CD4-positive, alpha-beta T cell treated with Interleukin-4 for 1 hour (primary cell): ENCODE measurements at places on chromosomes 5 and 9.

- DNase-seq = no peak
These were observed 316.2 kb downstream of the ARL15 start for GRCh38 chr5:53994148-53994547.

- no peak for DNase-seq
These were observed 404.1 kb downstream of the PTPRD start for GRCh38 chr9:10208691-10209069.

DNA sequence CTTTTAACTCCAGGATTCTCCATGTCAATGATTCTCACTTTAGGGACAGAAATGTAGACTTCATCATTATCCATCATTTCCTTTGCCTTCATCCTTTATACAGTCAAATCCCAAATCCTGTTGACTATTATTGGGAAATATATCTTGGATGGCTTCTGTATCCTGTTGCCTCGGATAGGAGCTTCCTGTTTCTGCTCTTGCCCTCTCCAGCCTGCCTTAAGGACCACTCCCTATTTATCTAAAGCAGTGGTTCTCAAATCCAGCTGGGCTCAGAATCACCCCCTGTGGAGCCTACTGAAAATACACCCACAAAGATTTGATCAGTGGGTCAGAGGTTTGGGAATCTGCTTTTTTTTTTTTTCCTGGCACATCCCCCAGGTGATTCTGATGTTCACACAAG lies 8.5 kb downstream of the AFAP1L1 start:
- DNase-seq = no peak

DNA sequence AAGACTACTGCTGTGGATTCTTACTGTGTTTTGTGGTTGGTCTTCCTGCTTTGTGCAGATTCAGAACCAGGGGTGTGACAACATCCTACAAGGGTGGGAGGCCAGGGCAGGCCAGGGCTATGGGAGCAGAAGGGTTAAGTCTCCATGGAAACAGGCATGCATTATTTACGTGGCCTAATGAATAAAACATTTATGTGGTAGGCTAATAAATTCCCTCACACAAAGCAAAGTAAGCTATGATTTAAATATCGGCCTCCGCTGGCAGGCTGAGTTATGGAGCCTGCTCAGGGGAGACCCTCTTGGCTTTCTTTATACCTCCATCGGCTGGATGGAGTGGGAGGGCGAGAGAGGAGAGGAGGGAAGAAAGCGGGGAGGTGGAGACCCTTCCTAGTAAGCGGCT lies 230.3 kb upstream of the MVB12B start:
- DNase-seq = no peak

GRCh38 chr5:97087138-97087537 lies 55.3 kb downstream of the LIX1 start:
- no peak for DNase-seq

DNA sequence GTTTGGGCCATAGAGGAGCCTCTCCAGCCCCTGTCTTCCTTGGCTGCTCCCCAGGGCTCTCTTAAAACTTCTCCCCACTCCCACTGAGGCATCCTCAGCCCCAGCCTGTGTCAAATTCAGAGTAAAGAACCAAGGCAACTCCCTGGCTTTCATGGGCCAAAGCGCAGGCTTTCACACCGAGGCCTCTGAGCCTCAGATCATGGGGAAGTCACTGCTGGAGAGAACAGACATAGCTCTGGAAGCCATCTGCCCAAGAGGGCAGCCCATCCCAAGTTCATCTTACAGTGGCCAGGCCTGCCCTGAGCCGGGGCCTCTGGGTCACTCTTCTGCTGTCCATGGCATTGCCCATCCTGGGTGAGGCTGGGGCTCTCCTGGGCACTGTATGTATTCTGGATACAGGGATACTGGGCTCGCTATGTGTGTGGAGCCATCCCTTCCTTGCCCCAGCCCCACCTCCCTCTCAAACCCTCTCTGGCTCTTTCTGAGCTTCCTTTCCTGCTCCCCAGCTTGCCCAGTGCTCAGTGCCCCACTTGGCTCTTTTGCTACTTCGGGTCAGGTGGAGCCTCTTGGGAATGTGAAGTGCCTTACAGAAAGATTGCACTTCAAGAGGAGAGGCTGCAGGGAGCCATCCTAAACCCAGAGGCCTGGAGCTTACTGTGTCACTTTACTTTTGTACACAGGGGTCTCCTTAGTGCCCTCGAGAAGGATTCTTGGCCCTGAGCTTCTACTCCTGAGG lies 33.0 kb downstream of the TGFBI start:
- DNase-seq = no peak

DNA sequence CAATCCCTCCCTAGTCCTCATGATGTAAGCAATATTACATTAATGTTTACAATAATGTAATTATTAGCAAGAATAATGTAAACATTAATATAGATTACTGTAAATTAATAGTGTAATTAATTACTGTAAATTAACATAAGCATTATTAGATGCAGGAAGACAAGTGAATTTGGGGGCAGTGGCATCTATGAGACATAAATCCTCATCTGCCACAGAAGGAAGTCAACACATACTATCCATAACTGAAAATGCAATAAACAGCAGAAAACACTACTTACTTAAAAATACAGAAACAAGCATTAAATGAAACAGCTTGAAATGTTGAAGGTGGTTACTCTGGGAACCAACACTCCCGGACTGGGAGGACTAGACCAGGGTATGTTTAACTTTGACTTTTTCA lies 685 bp upstream of the NIPSNAP3A start:
- DNase-seq = no peak

DNA sequence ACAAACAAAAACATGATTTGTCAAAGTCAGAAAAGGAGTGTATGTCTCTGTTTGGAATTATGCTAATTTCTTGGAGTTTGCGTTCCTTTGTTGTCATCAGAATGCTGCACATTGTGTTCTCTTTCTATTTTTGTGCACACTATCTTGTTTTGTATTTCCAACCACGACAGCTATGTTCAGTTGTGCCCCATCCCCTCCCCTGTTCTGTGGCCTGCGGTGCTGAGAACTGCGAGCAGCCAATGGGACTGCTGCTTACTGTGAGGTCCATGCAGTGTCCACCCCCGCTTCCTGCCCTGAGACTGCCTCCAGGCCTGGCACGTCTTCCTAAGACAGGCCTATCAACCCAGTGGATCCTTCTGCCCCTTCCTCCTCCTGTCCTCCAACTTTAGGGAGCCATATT lies 76.8 kb downstream of the PALM2AKAP2 start:
- no peak for DNase-seq

DNA sequence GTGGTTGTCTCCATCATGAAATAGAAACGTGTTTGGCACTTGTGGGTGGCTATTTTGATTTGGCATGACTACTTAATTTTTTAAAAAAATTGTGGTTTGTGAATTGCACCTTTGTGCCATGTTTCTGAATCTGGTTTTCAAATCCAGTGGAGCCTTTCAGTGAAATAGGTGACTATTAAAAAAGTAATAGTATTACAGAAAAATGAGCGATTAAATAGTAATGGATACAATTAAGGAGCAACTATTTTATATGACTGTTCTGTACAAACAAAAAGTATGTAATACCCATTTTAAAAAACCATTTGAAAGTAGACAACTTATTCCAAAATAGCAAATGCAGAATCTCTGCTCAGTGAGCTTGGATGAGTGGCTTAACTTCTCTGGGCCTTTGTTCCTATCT lies 3.0 kb downstream of the SOWAHA start:
- DNase-seq = no peak

DNA sequence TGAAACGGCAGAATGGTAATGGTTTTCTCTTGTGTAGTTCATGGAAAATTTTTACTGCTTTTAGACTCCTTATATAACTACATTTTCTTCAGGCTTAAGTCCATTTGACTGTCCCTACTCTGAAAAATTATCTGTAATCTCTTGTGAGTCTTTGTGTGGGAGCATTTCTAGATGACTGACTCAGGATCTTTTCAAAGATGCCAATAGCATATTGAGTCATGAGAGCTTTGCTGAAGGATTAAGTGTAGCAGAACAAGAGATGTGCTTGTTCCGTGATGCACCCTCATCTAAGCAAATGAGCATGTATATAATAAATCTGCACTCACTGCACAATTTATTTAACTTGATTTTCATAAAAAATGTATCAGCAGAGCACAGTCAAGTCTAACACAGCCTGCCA lies 298.7 kb upstream of the CDH6 start:
- no peak for DNase-seq

DNA sequence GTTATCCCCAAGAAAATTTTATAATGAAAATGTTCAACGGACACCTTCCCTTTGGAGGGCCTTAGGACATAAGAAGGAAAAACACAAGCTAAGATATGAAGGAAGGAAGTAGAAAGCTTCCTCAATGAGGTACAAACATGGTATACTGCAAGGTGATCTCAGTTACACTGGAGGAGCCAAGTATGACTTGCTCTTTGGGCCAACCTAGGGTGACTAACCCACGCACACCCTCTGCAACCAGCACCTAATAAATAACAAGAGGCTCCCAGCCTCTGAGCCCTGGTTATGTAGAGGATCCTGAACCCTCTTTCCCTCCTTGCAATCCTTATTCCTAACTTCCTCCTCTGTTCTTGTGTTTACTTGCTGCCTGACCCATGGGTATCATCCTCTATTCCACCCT lies 38.3 kb upstream of the KCNV2 start:
- no peak for DNase-seq

GRCh38 chr9:114929201-114929600 lies 1.2 kb downstream of the TNFSF8 start:
- peak; percentile 67 for DNase-seq

GRCh38 chr5:123046222-123046621 lies 9.7 kb upstream of the PPIC start:
- no peak for DNase-seq

GRCh38 chr9:70111641-70112236 lies 68.1 kb downstream of the MAMDC2 start:
- no peak for DNase-seq

- DNase-seq = no peak
These were observed 131.0 kb upstream of the VCAN start for GRCh38 chr5:83340511-83340918.

- peak; percentile 13 for DNase-seq
These were observed 63.6 kb downstream of the RNF180 start for GRCh38 chr5:64229163-64229774.

DNA sequence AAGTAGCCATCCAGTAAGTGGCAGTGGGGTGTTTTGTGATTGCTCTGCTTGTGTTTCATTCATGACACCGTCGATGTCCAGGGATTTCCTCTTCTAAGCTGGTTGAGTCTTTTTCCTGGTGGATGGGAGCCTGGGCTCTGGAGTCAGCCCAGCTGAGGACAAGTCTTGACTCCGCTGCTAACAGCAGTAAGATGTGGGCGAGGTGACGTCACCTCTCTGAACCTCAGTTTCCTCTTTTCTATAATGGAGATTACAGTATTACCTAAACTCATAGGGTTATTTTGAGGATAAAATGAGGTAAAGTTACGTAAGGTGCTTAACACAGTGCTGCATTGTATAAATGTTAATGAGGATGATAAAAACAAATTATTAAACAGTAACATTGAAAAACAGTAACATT lies 21.3 kb downstream of the FGF1 start:
- DNase-seq = no peak

DNA sequence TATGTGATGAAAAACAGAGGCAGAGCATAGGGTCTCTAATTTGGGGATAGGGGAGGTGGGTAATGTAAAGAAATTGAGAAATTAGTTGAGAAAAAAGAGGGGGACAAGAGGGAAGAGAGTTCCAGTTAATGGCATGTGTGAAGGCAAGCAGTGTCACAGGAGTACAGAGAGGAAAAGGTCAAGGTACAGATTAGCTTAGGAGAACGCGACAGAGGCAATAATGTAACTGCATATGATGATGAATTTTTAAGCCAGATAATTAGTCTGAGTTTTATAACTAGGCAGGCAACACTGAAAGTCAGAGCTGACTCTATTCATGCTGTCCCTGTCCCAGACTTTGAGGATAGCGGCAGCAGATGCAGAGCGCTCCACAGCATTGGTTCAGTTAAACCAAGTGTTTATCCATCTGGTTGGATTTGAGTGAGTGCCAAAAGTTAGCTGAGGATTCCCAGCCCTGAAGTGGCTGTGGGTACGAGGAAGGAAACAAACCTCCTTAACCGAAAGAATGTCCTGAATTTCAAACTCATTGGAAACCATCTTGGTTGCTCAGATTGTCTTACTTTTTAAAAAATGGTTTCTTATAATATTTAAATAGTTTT lies 315.2 kb downstream of the ARHGAP26 start:
- no peak for DNase-seq
